Activated T-cell treated with anti-CD3 and anti-CD28 coated beads, Interleukin-2, amount 50 U/mL, for 72 hours (primary cell): ENCODE measurements at places on chromosomes 1 and 21. TPM values are rescaled to one million over a fixed set of nuclear protein-coding genes. Genes with fewer than 3 reads are reported as not detected.
A peak's percentile ranks its signal among the peaks of the same experiment; 100 is the strongest.

DNA sequence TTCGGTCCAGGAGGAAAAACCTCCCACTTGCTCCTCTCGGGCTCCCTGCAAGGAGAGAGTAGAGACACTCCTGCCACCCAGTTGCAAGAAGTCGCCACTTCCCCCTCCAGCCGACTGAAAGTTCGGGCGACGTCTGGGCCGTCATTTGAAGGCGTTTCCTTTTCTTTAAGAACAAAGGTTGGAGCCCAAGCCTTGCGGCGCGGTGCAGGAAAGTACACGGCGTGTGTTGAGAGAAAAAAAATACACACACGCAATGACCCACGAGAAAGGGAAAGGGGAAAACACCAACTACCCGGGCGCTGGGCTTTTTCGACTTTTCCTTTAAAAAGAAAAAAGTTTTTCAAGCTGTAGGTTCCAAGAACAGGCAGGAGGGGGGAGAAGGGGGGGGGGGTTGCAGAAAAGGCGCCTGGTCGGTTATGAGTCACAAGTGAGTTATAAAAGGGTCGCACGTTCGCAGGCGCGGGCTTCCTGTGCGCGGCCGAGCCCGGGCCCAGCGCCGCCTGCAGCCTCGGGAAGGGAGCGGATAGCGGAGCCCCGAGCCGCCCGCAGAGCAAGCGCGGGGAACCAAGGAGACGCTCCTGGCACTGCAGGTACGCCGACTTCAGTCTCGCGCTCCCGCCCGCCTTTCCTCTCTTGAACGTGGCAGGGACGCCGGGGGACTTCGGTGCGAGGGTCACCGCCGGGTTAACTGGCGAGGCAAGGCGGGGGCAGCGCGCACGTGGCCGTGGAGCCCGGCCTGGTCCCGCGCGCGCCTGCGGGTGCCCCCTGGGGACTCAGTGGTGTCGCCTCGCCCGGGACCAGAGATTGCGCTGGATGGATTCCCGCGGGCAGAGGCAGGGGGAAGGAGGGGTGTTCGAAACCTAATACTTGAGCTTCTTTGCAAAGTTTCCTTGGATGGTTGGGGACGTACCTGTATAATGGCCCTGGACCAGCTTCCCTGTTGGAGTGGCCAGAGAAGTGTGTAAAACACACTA, 45.3 kb downstream of the MRPL39 start:
- DNase-seq: peak; percentile 84

- DNase-seq: no peak
Measured at GRCh38 chr21:45516071-45516670, 26.1 kb downstream of the SLC19A1 start.

- no peak for DNase-seq
Measured at GRCh38 chr1:5157175-5157574, 502.8 kb downstream of the AJAP1 start.

DNA sequence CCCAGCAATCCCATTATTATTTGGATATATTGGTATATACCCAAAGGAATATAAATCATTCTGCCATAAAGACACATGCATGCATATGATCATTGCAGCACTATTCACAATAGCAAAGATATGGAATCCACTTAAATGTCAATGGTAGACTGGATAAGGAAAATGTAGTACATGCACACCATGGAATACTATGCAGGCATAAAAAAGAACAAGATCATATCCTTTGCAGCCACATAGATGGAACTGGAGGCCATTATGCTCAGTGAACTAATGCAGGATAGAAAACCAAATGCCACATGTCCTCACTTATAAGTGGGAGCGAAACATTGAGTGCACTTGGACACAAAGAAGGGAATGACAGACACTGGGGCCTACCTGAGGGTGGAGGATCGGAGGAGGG, 24.6 kb downstream of the KAZN start:
- no peak for DNase-seq

DNA sequence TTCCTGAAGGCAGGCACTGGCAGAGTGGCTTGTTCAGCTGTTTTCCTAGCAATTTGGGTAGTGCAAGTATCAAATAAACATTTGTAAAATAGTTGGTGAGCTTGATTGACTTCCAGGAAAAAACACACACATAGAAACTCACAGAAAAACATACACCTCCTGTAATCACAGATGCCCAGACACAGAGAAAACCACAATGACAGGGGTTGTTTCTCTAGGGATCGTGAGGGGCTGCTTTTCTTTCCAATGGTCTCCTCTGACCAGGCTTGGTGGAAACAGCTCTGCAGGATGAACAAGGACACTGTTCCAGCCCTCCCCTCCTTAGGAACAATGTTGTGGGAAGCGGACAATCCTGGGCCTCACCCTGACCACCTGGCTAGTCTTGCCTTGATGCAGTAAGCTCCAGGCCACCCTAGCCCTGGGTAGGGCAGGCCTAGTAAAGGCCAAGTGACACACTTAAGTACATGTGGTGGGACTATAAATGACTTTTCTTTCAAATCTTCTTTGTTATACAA, 142.5 kb upstream of the HMGB4 start:
- no peak for DNase-seq

GRCh38 chr21:41367301-41367944, 5.6 kb downstream of the MX2 start:
- DNase-seq: no peak

DNA sequence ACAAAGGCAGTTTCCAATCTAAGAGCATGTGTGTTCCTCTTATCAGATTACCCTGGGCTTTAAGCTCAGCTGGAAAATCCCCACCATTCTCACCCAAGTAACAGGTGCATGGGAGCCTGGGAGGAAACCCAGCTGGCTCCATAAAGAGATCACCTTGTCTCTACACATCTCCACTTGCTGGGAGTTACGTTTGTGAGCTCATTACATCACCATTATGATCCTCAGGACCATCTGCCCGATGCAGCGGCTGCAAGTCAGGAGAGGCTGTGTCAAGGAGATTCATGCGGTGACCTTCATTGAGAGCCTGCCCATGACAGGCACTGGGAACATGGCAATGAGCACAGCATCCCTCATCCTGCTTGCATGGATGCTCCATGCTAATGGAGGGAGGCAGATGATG, 618.0 kb downstream of the NPHP4 start:
- DNase-seq: no peak

DNA sequence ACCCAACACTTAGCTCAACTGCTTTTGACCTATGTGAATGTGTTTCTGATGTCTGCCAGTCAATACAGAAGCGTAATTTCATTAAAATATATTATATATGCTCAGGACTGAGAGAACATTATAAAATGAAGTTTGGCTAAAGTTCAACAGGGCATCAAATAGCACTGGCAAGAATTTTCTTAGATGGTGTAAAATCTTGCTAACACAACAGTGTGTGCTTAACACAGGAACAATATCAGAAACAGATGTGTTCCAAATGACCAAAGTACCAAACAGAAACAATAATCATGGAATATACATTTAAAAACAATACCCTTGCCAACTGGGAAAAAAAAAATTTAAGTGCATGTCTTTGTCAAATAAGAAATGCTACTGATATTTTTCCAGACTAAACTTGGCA, 10.4 kb upstream of the LHX8 start:
- DNase-seq: no peak

The NHLH2 gene
- total RNA-seq: not detected

DNA sequence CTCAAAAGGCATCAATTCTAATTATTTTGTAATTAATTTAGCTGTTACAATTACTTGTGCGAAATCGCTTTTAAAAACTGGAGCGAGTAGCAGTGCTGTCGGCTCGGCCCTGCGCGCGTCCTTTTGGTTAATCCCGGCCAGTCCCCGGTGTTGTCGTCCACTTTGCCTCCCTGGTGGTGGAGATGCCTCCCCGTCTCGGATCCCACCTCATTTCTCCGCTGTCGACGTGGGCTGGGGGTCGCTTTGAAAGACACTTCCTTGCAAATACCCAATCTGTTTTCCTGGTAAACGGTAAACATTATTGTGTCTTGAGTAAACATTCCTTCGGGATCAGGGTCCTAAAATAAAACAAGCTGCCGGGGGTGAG, 3.7 kb downstream of the FOXD3 start:
- DNase-seq: no peak

The MXRA8 gene
- total RNA-seq: 1.6 TPM

GRCh38 chr1:1629430-1630190, 2.4 kb upstream of the MMP23B start:
- peak; percentile 61 for DNase-seq

DNA sequence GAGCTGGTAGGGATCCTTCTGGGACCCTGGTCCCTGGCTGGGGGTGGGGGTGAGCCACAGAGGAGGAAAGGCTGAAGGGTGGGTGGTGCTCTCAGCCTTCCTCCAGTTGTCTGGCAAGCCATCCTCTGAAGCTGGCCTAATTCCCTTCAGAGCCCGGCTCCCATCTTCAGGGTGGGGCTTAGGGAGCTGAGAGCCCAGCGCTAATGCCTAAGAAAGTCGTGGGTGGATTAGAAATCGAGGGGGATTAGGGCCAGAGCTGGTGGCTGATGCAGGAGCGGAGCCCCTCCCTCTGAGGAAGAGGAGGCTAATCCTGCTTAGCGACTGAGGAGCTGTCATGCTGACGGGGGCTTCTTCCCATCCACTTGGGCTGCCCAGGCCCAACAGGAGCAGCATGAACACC, 30.8 kb upstream of the DMBX1 start:
- no peak for DNase-seq

- peak; percentile 37 for DNase-seq
Measured at GRCh38 chr1:112358798-112359408, 37.1 kb upstream of the CTTNBP2NL start.

DNA sequence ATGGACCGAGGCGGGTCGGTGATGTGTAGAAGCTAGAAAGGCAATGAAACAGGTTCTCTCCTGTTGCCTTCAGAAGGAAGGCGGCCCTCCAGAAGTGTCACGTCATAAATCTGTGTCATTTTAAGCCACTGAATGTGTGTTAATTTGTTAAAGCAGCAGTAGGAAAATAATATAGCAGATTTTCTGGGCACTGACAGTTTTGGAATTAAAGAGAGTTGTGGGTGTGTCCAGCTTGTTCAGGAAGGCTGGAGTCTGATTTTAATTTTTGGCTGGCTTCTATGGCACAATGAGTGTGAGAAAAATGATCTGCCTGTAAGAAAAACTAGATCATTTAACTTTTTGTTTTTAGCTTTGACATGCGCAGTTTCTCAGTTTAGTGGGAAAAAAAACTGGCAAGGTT, 177.3 kb downstream of the EDEM3 start:
- no peak for DNase-seq

GRCh38 chr1:91502672-91503184, 2.1 kb downstream of the CDC7 start:
- DNase-seq: no peak

The HPCA gene
- 0.36 TPM for total RNA-seq

The ADORA1 gene
- not detected for total RNA-seq

GRCh38 chr1:114040273-114041015, 61.2 kb downstream of the OLFML3 start:
- DNase-seq: no peak

The CHODL gene
- 0.28 TPM for total RNA-seq

DNA sequence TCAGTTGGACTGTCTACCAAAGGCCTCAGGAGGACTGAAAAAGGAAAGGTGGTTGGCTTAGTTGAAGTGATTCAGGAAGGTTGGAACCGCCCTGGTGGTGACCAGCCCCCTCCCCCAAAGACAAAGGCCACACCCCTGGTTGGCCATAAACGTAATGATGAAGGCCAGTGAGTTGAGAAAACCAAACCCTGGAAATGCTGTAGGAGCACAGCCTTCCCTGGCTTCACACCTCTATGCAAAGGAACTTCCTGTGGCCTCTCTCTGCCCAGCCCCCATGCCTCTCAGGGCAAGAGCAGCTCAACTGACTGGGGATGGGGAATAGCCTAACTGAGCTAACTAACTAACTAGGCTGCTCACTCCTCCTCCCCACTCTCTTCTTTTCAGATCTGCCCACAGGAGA, 90.4 kb downstream of the NPHP4 start:
- DNase-seq: no peak

The CACNA1S gene
- not detected for total RNA-seq

- DNase-seq: peak; percentile 4
Measured at GRCh38 chr1:227318853-227319607, 738 bp upstream of the CDC42BPA start.

DNA sequence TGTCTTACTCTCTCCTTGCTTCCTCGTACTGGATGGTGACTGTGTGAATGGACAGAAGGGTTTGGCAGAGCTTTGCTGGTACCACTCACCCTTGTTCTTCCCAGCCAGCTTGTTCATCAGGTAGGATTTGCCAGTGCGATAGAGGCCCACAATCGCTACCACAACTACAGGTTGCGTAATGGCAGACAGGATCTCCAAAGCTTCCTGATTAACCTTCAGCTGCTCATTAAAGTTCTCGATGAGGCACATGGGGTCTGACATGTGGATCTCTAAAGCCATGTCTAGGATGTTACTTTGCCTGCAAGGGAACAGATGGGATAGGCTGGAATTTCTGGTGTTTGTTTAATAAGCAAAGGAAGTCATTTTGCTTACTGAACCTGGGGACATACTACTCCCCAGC, 3.4 kb downstream of the GBP5 start:
- DNase-seq: no peak
